ENCODE measurements at places on chromosomes 1 and 21. TPM values are rescaled to one million over a fixed set of nuclear protein-coding genes. Genes with fewer than 3 reads are reported as not detected.

RAP1GAP gene
- 3.4 TPM for total RNA-seq

FMOD gene
- total RNA-seq = 9.6 TPM

C1orf185 gene
- total RNA-seq = not detected

DNA sequence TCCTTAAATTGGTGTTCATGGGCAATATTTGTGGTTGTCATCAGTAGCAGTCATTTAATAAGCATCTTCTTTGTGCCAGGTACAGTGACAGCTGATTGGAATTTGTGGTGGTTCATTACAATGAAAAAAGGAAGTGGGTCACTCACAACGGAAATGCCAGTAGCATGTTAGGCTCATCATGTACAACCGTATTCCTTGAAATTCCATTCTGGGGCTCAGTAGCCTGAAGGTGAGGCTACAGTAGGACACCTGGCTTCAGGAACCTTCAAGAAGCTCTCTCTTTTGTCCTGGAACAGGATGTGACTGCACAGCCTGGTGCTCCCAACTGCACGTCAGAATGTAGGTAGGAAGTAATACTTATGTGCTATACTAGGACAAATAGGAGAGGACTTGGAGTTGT is 93.9 kb downstream of the ST3GAL3 start:
- no peak for DNase-seq

DNA sequence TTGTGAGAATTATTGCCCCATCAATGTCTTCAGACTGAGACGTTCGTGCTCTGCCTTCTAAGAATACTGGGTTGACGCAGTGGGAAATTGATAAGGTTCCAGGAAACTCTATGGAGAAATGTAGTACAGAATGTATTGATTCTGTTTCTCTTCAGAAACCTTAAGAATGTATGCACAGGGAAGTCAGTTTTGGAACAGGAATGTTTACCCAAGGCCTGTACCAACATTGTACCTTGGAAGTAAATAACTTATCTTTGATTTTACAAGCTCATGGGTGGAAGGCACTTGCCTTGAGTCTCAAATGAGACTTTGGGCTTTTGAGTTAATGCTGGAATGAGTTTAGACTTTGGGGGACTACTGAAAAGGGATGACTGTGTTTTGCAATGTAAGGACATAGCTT is 59.5 kb upstream of the PCP4 start:
- DNase-seq = no peak

- DNase-seq = no peak
Measured at GRCh38 chr1:240134596-240134995, 42.9 kb downstream of the FMN2 start.

SLC30A2 gene
- total RNA-seq = 6.4 TPM

GRCh38 chr1:170424346-170424745 is 107.6 kb upstream of the GORAB start:
- no peak for DNase-seq

NIBAN1 gene
- total RNA-seq = 397 TPM

TEX38 gene
- not detected for total RNA-seq

CCDC24 gene
- 1.0 TPM for total RNA-seq

GRCh38 chr1:19618428-19618827 is 25.7 kb upstream of the NBL1 start:
- DNase-seq = no peak

OR2T29 gene
- not detected for total RNA-seq

ACBD3 gene
- total RNA-seq = 30.1 TPM

- DNase-seq = no peak
Measured at GRCh38 chr1:85629532-85629920, 49.0 kb downstream of the CCN1 start.

Data from left ventricle myocardium superior (tissue), 1 donor.